GM12891 (cell line): ENCODE measurements at places on chromosomes 1 and 21.

DNA sequence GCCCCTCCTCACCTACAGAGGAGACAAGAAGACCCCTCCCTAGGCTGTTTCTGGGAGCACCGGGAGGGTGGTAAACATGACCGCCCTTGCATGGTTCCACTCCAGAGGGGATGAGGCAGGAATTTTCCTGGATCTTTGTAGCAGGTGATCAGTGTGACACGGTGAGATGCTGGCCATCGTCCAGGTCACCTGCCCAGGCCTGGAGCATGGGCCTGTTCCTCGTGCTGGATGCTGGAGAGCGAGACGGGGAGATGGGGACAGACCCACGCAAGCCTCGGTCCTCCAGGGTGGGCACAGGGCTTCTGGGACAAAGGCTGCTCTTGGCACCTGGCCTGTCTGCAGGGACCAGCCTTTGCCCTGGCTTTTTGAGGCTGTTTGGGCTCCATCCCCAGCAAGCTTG, 46.2 kb downstream of the DMRTB1 start:
- no peak for DNase-seq

- peak; percentile 94 for DNase-seq
These were observed at the start of gene B4GALT3 for GRCh38 chr1:161177112-161177935. Gene B4GALT3, minus strand, starts transcription at chr1:161177507. Its CDS starts 1,447 bp downstream, at chr1:161176060.

DNA sequence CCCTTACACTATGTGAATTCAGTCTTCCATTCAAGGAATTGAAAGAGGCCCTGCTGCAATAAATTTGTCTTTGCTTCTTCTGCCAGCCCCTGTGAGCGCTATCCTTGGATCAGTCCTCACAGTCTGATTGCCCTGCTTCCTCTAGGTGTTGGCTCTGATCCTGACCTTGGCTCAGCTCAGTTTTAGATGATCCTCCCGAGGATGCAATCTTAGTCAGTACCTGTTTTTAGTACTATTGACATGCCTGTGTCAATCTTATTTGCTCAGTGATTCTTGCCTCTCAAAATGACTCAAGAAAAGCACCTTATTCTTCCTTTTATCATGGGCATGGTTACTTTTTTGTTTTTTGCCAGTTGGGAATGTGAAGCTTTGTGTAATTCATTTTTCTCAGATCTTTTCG, 101.4 kb upstream of the KCNK1 start:
- no peak for DNase-seq

GRCh38 chr1:201826830-201827229, 2.1 kb upstream of the IPO9 start:
- DNase-seq = no peak

GRCh38 chr1:42825036-42825851, 8.0 kb upstream of the SVBP start:
- DNase-seq = no peak

DNA sequence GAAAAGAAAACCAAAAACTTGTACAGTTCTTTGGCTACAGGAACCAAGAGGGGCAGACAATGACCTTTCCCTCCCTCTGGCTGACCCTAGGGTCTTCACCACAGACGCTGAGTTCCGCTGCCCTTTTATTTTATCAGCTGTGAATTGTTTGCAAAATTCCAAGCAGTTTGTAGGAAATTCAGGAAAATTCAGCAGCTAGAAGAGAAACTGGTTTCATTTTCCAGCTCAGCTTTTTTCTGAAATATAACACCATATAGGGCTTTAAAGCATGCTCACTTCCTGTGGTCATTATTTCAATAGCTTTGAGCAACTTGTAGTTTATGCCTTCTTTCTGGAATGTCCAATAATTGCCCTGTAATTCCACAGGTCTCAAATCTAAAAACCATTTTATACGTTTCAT, 5.5 kb upstream of the PIK3R3 start:
- DNase-seq = no peak

GRCh38 chr1:67834246-67834877, 1.1 kb upstream of the GNG12 start:
- DNase-seq = no peak
